ENCODE measurements at places on chromosomes 1 and 21. TPM values are rescaled to one million over a fixed set of nuclear protein-coding genes. Genes with fewer than 3 reads are reported as not detected.

LCK gene
- total RNA-seq = 0.57 TPM

HP1BP3 gene
- total RNA-seq = 110 TPM

KRTAP21-2 gene
- total RNA-seq = not detected

DNA sequence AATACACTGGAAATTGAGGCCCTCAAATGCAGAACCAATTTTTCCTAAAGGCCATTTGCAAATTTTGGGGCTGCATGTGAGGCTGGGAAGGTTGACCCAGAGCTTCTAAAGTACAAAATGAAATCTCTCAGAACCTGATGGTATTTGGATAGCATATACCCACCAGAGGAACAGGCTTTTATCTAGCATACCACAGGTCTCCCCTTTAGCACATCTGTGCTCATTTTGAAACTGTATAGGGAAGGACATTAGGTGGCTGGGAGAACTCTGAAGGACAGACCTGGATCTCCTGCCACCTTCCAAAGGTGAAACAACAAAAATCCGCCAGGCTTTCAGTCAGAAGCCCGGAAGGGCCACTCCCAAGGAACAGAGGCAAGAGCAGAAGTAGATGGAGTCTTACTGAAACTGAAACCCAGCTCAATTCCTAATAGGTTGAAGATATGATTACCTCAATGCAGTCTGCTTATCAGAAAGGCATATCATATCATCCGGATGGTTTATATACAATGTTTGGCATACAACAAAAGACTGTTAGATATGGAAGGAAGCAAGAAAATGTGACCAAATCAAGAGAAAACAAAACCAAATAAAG lies 11.6 kb downstream of the CD55 start:
- DNase-seq = no peak

GRCh38 chr1:199956005-199956404 lies 71.5 kb upstream of the NR5A2 start:
- no peak for DNase-seq

FAM151A gene
- 1.5 TPM for total RNA-seq

DNA sequence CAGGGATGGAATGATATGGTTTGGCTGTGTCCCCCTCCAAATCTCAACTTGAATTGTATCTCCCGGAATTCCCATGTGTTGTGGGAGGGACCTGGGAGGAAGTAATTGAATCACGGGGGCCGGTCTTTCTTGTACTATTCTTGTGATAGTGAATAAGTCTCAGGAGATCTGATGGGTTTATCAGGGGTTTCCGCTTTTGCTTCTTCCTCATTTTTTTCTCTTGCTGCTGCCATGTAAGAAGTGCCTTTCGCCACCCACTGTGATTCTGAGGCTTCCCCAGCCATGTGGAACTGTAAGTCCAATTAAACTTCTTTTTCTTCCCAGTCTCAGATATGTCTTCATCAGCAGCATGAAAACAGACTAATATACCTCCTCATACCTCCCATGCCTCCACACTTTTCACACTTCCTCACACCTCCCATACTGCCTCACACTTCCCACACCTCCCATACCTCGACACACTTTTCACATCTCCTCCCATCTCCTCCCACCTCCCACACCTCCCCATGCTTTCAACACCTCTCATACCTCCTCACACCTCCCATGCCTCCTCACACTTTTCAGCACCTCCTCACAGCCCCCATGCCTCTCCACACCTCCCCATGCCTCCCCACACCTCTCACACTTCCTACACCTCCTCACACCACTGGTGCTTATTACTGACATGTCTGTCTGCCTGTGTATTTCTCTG lies 21.3 kb downstream of the GPR137B start:
- DNase-seq = no peak

GRCh38 chr1:68293609-68294366 lies 61.5 kb upstream of the WLS start:
- no peak for DNase-seq

DNA sequence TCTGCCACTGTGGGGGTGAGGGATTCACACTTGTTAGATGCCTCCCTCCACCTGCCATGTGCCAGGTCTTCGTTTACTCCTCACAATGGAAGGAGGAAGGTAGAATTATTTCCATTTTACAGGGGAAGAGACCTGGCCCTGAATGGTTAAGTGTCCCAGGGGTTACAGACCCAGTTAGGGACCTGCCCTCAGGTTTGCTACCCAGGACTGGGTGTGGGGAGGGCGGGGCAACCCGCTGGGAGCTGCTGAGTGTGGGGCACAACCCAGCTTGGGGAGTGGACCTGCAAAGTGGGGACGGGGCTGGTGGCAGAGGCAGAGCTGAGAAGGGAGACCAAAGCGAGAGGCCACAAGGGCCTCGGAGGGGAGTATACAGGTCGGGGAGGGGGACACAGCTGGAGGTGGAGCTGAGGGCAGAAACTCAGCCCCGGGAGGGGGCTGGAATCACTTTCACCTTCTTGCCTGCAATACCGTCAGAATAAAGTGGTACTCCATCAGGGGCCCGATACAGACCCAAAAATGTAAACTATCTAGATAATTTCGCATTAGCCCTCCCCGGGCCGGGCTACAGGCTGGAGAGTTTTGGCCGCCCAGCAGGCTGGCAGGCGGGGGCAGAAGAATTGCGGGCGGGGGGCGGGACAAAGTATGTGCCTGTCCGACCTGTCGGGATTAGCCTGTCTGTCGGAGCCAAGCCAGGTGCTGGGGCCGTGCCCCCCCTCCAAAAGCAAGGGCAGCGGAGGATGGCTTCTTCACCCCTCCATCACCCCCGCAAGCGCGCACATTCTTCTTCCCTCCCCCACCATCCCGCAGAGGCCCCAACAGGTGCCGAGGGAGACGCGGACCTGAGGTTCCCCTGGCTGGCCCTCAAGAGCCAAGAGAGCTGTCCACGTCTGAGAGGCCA lies 1.4 kb downstream of the RSPO1 start:
- DNase-seq = no peak

GRCh38 chr1:80645621-80646020 lies 1155.1 kb upstream of the ADGRL2 start:
- no peak for DNase-seq

PAFAH2 gene
- total RNA-seq = 9.7 TPM

GRCh38 chr1:46362158-46362557 lies 21.6 kb downstream of the NSUN4 start:
- no peak for DNase-seq

C1QA gene
- total RNA-seq = 124 TPM

- DNase-seq = no peak
Observed at GRCh38 chr1:57281324-57281723, 142.5 kb downstream of the DAB1 start.

DNA sequence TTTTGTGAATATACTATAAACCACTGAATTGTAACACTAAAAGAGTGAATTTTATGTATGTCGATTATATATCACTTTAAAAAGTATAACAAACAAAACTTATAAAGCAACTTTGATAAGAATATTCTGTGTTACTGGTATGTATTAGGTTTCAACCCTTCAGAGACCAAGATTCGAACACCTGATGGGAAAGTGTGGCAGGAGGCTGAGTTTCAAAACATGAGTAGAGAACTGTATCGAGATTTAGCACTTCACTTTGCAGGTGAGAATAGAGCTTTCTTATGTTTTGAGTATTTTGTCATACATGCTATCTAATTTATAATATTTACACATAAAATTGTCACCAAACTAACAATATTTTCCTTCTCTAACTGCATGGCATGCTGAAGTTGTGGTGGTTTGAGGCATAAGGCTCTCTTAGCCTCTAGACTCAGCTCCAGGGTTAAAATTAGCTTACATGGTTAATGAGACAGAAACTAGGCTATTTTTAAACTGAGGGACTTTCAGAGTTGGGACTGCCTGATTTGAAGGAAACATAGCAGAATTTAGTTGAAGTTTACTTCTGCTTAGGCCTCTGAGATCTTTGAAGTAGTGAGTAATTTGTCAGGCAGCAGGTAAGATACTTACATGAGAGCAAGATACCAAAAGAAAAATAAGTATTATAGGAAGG lies 48.6 kb downstream of the CEP350 start:
- DNase-seq = no peak

DNA sequence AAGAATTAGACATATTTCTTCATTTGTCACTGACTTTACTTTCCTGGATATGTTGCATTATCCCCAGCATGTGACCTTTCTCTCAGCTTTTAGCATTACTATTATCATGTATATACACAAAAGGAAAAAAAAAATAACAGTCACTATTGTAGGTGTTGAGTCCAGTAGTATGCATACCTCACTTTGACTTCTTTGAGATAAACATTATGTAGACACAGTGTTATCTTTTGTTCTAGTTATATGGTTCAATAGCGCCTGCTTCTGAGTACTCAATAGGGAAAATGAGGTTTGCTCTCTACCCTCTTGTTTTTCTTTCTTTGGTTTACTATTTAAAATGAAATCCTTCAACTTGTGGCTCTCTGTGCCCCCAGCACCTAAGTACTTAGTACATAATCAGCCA lies 409.6 kb upstream of the PKN2 start:
- DNase-seq = no peak

DNA sequence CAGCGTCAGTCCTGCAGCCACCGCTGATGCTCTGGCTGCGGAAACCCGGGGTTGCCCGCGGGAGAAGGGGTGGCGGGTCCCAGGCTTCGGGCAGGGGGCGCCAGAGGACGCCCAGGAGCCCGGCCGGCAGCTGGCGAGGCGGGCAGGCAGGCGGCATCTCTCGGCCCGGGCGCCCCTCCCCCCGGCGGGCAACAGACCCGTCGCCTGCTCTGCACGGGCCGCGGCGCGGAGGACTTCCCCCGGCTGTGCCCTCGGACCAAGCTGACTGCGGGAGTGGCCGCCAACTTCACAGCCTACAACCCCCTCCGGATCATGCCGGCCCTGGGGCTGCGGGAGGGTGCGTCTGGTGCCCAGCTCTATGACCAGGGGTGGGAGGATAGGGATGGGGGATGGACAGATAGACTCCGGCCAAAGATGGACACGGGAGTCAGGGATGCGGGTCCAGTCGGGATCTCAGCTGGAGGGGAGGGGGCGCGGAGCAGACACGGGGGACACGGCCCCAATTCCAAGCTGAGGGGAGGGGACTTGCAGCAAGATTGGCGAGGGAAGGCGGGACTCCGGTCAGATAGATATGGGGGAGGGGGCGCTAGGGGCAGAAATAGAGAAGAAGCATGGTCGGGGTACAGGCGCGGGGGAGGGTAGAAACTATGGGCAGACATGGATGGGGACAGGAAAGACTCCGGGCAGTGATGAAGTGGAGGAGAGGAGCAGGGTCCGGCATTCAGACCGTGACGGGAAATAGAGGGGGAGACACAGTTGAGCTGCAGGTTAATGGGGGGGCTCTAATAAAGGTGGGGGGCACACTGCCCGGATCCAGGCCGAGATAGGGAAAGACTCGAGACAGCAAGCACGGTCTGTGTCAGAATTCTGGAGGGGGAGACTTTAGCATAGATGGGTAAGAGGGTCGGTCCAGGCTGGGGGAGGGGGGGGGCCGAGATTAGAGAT lies 1.1 kb downstream of the ADGRB2 start:
- DNase-seq = peak; percentile 84

DNA sequence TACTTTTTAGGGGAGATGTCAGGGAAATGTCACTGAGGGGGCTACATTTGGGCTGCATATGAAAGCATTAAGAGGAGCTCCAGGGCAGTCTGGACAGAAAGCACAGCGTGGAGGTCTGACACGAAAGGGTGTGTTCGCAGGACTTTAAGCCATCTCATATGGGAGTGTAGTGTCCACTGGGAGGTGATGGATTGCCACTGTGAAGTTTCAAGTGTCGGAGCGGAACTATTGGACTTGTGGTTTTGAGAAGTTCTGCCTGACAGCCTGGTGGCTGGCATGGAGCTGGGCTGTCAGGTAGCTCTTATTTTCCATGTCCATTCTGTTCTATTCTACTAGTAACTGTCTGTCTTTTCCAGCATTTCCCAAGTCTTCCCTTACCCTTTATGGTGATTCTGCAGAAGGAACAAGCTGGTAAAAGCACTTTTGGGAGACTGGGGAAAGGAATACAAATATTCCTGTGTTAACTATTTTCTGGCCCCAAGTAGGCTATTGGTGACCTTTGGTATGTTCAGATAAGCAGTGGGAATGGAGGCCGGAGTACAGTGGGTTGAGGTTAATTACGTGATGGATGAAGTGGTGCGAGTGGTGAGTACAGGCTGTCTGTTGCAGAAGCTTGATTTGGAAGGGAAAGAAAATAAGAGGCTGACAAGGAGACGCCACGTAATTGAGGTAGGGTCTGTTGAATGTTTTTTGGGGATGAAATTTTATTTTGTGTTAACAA lies 19.3 kb downstream of the B3GALT5 start:
- no peak for DNase-seq

DNA sequence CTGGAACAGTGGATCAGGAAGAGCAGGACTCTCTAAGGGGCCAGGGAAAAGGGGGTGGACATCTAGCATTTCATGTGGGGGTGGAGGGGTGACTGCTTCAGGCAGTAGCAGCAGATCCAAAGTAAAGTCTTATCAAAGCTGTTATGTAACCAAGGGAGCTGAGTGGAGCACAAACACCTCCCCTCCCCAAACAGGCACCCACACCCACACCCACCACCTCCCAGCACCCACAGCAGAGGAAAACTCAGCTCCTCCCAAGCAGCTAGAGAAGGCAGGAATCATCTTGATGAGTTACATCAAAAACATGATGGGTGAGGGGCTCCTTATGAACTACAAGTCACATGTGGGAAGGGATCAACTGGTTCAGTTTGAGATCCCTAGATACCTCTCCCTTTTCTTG lies 6.0 kb downstream of the DLGAP3 start:
- DNase-seq = no peak

S100A8 gene
- 79.9 TPM for total RNA-seq

DNA sequence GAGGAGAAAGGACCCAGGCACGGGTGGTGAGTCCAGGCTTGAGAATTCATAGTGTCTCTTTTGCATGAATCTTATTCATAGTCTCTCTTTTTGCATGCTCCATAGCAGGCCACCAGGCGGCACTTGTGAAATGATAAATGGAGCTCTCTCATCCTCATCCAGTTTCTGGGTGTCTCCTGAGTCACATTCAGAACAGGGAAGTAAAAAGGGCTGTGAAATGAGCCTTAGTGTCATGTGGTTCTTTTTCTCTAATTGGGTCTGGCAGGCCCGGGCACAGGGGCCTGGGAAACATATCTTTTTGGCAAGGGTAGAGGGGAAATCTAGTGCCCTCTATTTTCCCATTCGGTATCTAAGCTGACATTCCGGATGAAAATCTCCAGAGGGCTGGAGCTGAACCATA lies 19.1 kb upstream of the NCF2 start:
- peak; percentile 86 for DNase-seq

GRCh38 chr1:173424143-173424542 lies 53.0 kb upstream of the PRDX6 start:
- no peak for DNase-seq

GRCh38 chr1:87927391-87928280 lies 599.0 kb downstream of the LMO4 start:
- DNase-seq = no peak

- DNase-seq = no peak
Observed at GRCh38 chr1:100391675-100392074, 39.4 kb downstream of the CDC14A start.

GRCh38 chr1:114585231-114585630 lies 3.8 kb upstream of the BCAS2 start:
- DNase-seq = no peak

TEX38 gene
- total RNA-seq = not detected

TLR5 gene
- total RNA-seq = 3.1 TPM

GRCh38 chr21:16418642-16419041 lies 688.9 kb downstream of the USP25 start:
- no peak for DNase-seq

Measured in Right ventricle myocardium inferior (tissue), 1 donor.